ENCODE measurements at places on chromosomes 2 and 18. TPM values are rescaled to one million over a fixed set of nuclear protein-coding genes. Genes with fewer than 3 reads are reported as not detected.

The DPYSL5 gene
- total RNA-seq: not detected

GRCh38 chr2:17851731-17852585 lies 26.5 kb upstream of the KCNS3 start:
- DNase-seq: peak; percentile 60

- no peak for DNase-seq
Measured at GRCh38 chr2:3264010-3264744, 113.4 kb downstream of the EIPR1 start.

The IL36A gene
- not detected for total RNA-seq

GRCh38 chr2:46435353-46435752 lies 44.0 kb upstream of the TMEM247 start:
- no peak for DNase-seq

The MAT2A gene
- 169 TPM for total RNA-seq

The GPC1 gene
- total RNA-seq: 302 TPM

GRCh38 chr2:225022188-225022587 lies 20.1 kb downstream of the DOCK10 start:
- DNase-seq: no peak

DNA sequence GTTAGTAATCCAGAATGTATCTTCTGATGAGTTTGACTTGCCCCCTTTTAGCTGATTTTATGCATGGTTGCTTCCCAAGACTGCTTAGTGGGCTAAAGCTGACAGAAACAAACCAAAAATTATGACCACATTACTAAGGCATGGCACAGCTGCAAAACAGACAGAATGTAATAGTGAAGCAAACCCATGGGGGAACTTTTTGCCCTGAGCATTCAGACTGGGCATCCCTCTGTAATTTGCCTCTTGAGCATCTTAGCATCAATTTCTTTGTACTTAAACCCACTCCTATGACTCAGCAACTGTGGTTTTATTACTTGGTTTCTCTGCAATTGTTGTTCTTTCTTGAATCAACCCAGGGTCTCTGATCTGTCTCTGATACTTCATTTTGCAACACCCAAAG lies 487.3 kb upstream of the DCC start:
- no peak for DNase-seq

The USP40 gene
- total RNA-seq: 116 TPM

The IL1R1 gene
- total RNA-seq: 5.0 TPM

DNA sequence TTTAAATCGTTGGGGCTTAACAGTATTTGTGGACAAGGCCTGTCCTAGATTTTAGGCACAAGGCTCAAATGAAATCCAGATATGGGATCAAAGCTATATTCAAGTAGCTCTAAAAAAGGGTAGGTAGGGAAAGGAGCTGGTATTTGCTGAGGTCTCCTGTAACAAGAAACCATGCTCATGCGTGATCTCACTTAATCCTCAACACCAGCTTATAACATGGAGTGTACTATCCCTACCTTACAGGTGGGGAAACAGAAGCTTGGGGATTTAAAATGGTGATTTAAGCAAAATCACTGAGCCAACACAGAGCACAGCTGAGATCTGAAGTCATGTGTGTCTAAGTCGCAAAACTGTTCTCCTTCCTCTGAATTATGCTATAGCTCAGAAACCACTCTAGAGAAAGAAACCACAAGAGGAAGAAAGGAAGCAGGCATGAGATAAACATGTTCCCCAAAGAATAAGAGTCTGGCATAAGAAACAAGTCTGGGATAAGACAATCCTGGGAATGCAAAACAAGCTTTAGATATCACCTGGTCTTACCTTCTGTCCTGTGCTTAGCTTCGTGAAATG lies 43.1 kb downstream of the CYRIA start:
- no peak for DNase-seq

DNA sequence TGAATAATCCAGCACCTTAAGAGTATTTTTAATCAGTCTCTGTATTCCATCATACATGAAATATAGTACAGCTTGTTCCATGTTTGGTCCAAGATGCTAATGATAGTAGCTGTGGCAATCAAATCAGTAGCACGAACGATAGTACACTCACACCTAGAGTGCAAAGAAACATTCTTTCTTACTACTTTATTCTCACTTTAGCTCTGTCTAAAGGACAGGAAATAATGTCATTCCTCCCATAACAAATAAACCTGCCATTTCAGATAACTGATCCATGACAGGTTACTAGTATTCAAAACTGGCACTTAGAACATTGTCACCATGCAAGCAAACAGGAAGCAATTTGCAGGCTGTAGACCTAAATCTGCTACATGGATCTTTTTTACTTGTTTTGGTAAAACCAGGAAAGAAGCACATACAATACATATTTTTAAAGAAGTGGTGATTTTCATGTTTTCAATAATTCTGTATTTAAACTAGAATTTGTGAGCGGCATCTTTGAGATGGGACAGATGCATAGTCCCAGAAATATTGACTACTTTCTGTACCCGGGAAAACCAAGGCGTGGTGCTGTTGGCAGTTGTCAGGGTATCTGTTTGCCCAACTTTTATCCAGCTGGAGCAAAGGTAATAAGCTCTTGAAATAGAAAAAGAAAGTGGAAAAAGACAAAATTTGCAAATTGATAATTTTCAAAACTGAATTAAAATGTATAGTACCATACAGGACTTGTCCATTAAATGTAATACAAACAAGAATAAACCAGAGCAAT lies 49.5 kb downstream of the IKZF2 start:
- no peak for DNase-seq

The DBI gene
- 265 TPM for total RNA-seq

The ST8SIA3 gene
- not detected for total RNA-seq

GRCh38 chr2:200338692-200339091 lies 32.2 kb downstream of the SPATS2L start:
- DNase-seq: no peak

The SERPINB13 gene
- not detected for total RNA-seq
